Stimulated activated CD4-positive, alpha-beta T cell treated with anti-CD3 and anti-CD28 coated beads, Interleukin-1b, Interleukin-23, amount 100 ng/mL, for 4 hours (primary cell): ENCODE measurements at places on chromosomes 5 and 9.

- no peak for DNase-seq
These were observed 10.5 kb downstream of the SH2D3C start for GRCh38 chr9:127767909-127768331.

DNA sequence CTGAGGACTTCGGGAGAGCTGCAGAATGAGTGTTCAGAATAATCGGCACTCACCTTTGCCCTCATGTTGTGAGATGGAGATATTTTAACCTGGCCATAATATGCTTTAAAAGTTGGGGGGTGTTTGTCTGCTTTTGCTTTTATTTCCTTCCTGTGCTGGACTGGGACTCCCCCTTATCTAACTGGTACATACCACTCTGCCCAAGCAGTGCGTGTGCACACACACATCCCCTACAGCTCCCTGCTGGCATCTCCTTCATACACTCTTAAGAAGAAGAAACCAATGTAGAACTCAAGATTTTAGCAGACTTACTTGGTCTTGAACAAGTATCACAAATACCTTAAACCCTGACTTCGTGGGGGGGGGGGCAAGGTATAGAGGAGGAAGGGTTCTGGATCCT is 146.2 kb upstream of the DMRT1 start:
- DNase-seq: no peak

GRCh38 chr9:81423589-81424326 is 265.6 kb downstream of the TLE1 start:
- DNase-seq: no peak

DNA sequence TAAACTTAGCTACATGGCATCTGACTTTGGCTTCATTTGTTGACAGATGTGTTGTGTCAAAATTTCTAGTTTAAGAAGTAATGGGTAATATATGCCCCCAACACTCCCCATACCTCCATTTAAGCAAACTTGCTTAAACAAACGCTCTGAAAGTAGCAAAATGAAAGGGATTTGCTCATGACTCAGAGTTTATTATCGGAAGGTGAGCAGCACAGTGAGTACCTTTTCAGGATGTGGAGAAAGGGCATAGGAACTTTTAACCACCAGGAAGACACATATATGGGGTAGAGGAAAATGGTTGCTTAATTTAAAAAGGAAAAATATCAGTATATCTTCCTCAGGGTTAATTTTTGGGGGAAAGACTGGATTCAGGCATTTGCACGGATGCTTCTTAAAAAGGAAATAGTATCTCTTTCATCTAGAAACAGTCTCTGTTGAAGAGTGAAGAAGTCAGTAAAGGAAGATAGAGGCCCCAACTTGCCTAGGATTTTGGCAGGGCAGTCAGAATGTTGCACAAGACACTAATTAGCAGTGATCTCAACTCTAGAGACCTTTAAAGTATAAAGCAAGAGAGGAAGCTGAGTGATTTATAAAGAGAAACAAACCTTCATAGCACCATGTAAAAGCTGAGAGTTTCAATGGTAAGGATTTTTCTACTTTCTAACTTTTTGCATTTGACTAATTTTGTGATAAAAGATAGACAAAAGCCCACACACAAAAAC is 155.1 kb downstream of the TRIO start:
- DNase-seq: no peak

DNA sequence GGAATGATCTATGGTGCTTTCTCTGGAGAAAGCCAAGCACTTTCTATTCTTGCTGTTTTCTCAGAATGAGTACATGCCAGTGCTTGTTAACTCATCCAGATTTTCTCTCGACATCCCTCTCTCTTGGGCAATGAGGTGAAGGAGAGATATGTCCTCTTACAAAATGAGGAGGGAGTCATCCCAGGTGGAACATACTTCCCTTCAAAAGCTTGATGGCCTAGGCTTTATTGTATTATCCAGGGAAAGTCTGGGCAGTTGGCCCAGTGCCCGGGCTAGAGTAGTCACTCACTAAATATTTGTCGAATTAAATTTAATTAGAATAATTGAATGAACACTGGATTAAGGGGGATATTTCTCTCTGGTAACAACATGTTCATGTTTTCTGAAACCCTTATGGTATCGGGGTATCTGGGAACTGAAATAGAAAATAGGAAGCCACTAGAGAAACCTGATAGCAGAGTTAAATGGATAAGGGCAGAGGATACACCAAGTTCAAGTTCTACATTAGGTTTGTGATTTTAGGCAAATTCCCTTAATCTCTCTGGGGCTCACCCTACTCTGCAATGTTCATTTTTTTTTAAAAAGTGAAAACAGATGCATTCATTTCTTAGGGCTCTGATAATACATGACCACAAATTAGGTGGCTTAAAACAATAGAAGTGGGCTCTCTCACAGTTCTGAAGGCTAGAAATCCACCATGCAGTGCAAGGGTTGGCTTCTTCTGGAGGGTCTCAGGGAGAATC is 99.6 kb downstream of the LIFR start:
- DNase-seq: no peak

DNA sequence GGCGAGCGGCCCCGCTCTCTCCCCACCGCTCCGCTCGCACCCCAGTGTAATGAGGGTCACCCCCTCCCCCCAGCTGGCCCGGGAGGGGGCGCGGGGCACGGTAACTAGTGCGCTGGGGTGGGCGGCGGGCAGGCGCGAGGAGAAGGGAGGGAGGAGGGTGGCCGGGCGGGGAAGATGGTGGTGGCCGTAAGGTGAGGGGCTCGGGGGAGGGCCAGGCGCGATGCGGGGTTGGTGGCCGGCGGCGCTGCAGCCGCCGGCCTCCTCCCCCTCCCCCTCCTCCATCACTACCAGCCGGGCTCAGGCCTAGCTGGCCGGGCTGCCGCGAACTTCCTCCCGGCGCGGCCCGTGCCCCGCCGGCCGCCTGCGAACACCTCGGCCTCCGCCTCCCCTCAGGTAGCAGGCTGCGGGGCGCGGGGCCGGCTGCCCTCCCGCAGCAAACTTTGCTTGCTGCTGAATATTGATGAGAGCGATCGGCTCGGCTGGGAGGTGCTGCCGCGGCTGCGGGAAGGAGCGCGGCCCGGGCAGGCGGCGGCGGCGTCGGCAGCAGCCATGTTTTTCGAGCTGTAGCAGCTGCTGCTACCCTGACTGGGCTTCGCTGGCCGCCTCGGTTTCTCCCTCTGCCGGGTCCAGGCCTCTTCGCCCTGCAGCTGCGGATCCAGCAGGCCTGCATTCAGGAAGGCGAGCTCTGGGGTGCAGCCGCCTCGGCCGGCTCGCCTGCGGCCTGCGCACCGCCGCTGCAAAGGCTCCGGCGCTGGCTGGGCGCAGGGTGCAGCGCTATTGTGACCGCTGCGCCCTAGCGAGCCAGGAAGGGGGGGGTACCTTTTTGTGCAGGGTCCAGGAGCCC is 502 bp downstream of the NSD1 start:
- DNase-seq: no peak

GRCh38 chr9:99162759-99163364 is 57.9 kb downstream of the TGFBR1 start:
- no peak for DNase-seq

DNA sequence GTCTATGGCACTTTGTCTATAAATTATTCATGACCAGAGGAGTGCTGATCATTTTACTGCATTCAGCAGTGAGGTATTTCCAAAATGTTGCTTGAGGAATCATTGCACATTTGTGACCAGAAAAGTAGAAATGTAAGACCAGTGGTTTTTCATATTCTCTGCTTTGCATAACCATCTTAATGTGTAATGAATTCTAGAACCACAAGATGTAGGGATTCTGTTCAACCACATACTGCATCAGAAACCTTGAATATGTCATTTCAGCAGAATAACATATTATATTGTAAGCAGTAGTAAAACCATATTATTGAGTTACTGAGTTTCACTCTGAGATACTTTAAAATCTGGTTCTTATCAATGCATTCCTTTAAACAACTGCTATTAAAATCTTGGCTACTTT is 1243.4 kb downstream of the MAT2B start:
- no peak for DNase-seq

DNA sequence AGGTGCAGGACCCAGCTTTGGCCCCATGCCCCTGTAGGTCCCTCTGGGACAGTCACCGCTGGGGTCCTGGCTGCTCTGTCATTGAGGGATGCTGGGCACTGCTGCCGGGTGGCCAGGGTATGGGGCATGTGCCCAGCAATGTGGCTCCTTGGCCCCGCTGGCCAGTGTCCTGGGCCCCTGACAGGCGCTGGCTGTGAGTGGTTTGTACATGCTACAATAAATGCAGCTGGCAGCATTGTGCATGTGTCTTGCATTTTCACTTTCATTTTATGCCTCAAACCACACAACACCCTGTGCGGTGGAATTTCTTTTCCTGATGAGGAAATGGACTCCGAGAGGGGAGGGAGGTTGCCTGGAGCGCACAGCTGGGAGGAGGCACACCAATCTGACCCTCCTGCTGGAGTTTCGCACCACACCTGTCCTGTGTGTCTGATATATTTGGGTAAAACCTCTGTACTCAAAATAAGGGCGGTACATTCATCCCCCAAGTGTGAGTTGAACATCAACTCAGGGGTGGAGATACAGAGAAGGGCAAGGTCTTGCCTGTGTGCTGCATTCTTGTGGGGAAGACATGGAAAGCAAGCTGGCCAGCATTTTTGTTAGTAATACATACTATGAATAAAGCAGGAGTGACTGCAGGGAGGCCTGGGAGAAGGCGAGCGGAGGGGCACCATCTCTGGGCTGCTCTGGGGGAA is 11.7 kb downstream of the TSPAN17 start:
- DNase-seq: no peak

GRCh38 chr9:113636165-113636564 is 172.6 kb downstream of the RGS3 start:
- DNase-seq: no peak

- DNase-seq: no peak
These were observed 1651.5 kb downstream of the EFNA5 start for GRCh38 chr5:106019261-106019660.

DNA sequence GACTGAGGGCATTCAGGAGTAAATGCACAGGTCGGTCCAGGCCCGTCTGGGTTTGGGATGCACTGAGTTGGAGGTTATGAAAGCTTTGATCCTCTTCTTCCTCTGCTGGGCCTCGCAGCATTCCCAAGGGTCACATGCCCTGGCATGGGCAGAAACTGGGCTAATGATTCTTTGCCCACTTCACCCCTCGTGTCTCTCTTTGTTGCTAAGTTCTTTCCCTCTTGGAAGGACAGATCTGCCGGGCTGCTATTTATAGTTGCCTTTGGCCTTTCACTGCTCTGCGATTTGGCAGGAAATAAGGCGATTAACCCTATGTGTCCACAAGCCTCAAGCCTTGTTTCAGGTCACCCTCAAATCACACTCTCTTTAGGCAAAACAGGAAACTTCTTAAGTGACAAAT is 66.9 kb downstream of the ENTREP1 start:
- no peak for DNase-seq

- DNase-seq: no peak
These were observed 33.0 kb downstream of the LHX3 start for GRCh38 chr9:136171801-136172411.

DNA sequence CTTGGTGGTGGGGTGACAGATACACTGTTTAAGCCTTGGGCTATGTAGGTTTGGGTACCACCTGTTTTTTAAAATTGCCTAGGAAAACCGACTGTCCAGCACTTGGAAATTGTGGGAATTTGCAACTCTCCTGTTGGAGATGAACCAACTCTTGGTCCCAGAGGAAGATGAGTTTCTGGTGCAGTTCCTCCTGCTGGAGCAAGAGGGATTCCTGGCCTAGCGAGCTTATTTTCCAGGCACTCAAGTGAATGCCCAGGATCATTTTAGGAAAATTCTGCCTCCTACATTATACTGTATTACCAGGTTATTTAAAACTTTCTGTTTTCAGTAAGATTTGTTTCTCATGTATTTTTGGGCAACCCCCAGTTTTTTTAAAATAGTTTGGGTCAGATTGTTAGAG is 33.7 kb downstream of the AP3S1 start:
- DNase-seq: no peak

- DNase-seq: no peak
These were observed 36.5 kb upstream of the CTSV start for GRCh38 chr9:97075289-97075985.

GRCh38 chr9:15578714-15579113 is 25.9 kb downstream of the CCDC171 start:
- DNase-seq: no peak

GRCh38 chr5:148759101-148759500 is 67.3 kb upstream of the ADRB2 start:
- no peak for DNase-seq

- no peak for DNase-seq
These were observed 61.7 kb downstream of the RFX3 start for GRCh38 chr9:3464033-3464638.

GRCh38 chr5:161411156-161411555 is 135.4 kb downstream of the GABRB2 start:
- no peak for DNase-seq

DNA sequence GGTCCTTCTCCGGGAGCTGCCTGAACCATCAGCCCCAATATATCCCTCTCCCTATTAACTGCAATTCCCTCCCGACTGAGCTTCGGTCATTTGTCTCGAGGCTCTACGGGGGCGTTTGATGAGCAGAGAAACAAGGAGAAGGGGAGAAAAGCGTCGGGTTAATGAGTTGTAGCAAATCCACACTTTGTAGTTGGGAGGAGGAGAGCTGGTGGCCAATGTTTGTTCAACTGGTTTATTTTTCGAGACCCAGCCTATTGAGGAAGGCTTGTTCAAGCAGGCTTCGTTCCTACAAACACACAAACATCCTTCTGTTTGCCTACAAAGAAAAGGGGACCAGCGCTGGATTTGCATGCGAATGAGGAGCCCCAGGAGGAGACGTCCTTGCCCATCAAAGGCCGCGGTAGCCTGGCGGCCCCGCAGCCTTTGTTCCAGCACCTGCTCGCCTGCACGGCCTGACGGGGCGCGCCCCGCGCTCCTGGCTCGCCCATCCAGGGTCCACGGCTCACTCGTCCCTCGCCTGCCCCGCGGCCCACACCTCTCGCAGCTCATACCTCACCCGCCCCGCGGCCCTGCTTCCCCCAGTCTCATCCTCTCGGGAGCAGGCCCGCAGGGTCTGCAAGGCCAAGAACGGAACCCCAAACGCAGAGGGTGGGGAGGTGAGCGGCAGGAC is 4.6 kb downstream of the FOXD1 start:
- DNase-seq: no peak

DNA sequence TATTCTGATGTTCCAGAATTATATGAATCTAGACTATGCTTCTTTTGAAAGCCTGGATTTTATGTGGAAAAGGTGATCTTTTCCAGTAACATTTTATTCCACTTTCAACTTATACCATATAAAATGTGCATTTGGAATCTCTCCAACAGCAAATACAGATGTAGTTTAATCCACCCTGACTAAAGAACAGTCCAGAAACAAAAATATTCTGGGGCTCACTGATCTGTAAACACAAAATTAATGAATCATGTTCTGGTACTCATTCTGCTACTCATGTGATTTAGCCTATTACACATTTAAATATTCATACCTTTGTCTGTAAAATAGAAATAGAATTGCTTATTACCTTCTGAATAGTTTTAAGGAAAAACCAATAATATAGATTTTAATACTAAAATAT is 125.8 kb downstream of the ARRDC3 start:
- no peak for DNase-seq

DNA sequence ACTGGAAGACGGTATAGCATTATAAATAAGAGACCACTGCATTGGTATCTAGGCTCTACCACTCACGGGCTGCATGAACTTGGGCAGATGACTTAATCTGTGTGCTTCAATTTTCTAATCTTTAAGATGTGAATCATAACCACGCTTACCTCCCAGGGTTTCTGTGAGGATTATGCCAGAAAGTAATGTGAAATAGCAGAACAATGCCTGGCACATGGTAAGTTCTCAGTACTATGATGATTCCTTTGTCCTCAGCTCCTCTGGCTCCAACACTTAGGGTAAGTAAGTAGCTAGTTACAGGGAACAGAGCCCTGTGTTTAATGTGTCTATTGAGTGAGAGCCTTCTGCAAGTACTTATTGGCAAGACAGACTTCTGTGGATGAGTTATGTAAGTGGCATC is 31.1 kb downstream of the POU4F3 start:
- no peak for DNase-seq

- DNase-seq: no peak
These were observed 72.3 kb downstream of the NIPSNAP3B start for GRCh38 chr9:104836235-104836634.
